ENCODE measurements at places on chromosomes 3 and 15.
A peak's percentile ranks its signal among the peaks of the same experiment; 100 is the strongest.

GRCh38 chr3:168036619-168037018 is 59.1 kb downstream of the GOLIM4 start:
- no peak for DNase-seq

DNA sequence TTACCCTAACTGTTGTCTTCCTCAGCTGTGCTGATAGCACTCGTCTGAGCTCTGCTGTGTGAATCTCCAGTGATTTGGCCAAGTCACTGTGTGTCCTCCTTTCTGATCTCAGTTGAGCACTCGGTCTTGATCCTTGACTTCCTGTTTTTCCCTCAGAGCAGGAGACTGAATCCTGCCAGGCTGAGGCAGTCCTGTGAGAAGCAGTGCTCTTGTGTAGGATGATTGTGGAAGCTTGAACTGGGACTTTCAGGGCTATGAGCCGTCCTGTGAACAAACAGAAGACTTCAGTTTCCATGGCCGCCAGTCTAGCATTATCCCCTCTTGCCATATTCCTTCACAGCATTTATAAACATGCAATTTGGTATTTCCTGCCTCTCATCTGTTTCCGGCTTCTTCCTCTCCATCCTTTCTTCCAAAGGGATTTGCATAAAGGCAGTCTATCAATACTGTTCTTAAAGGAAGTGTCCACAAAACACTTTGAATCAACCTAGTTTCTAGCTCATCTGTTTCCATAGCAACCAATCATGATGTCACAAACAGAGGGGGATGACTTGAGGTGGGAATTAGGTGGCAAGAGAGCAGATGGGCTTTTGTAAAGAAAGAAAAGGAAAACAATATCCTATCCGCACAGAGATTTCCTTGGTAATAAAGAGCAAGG is 237.2 kb downstream of the AGBL1 start:
- no peak for DNase-seq

DNA sequence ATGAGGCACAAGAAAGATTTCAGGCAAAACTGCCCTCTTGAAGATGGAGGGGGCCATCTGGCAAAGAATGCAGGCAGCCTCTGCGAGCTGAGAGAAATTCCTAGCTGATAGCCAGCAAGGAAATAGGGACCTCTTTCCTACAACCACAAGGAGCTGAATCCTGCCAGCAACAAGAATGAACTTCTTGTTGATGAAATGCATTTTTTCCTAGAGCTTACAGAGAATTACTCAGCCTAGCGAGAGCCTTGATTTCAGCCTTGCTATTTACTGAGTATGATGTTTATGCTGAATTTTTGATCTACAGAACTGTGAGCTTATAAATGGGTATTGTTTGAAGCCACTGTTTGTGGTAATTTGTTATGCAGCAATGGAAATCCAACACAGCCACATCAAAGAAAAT is 148.5 kb upstream of the NAALADL2 start:
- no peak for DNase-seq

GRCh38 chr15:90189781-90190467 is 11.2 kb upstream of the SEMA4B start:
- DNase-seq: no peak

DNA sequence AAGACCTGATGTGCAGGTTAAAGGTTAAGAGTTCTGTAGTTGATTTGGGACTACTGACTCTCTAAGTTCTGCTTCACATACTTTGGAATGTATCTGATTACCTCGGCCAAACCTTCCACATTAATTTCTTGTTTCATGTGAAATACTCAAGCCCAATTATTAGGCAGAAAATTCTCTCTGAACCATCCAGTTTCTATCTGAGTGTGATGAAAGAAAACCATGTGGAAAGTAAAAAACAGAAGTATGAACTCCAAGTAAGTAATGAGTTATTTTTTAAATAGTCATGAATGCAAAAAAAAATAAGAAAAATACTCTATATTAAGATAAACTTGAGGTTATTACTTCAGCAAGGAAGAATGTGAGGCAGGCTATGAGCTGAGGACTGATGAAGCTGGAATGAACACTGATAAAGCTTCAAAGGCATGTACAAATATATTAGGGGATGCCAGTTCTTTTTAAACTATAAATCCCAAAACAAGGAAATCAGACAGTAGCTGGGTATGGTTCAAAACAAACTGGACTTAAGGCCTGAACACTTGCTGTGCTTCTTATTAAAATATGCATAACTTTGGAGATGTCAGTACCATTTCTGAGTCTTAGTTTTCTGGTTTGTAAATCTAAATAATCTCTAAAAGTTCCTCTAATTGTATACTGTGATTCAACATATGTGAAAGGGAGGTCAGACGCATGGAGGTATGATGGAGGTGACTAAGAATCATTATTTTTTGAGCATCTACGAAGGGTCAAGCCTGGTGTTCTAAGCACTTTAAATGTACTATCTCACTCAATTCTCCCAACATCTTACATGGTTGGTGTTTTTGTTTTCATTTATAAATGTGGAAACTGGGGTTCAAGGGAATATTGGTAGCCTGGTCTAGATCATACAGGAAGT is 59.6 kb downstream of the COL6A6 start:
- DNase-seq: no peak

DNA sequence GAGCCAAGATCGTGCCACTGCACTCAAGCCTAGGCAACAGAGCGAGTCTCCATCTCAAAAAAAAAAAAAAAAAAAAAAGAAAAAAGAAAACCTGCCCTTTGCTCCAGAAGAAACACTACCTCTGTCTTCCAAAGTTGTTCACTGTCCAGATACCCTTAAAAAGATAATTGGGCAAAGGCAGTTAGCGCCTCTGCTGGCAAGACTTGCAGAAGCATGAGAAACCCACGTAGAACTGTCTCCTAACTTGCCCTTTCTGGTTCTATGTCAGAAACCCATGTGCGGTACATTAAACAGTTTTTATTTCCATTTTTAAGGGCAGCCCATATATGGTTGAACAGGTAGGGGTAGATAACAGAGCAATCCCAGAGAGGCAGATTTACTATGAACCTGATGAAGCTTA is 1026.4 kb downstream of the ROBO2 start:
- DNase-seq: no peak

- DNase-seq: no peak
Observed at GRCh38 chr3:31810991-31811433, 170.1 kb downstream of the OSBPL10 start.

DNA sequence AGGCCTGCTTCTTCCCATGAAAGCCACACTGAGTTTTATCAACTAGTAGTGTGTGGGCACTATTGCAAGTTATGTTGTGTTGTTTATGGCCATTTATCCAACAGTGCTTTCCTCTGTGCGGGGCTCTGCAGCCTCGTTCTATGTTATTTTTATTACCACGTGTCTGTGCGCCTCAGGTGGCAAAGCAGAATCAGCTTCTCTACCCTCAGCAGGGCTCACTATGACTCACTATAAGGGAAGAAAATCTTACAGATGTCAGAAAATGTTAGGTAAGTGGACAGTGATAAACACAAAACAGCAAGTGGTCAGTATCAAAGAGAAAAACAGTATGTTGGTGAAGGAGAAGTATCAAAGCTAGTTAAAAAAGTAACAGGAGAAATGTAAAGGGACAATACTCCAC is 61.4 kb downstream of the MOBP start:
- DNase-seq: no peak

GRCh38 chr15:75928680-75929608 is 25.3 kb downstream of the FBXO22 start:
- DNase-seq: peak; percentile 10

DNA sequence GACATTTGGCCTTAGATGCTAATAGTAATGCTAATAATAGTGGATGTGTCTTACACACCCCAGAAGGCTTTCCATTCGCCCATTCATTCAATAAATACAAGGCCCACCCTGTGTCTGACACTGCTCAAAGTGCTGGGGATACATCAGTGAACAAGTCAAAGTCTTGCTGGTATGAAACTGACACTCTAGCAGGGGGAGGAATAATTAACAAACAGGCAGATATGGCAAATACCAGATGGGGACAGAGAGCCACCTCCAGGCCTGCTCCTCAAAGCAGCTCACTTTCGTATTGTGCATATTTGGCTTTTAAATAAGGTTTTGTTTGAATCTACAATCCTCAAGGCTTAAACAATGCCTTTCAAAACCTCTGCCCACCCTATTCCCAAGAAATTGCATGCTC is 28.3 kb upstream of the LYZL4 start:
- no peak for DNase-seq

GRCh38 chr3:78906245-78906644 is 861.6 kb downstream of the ROBO1 start:
- no peak for DNase-seq

DNA sequence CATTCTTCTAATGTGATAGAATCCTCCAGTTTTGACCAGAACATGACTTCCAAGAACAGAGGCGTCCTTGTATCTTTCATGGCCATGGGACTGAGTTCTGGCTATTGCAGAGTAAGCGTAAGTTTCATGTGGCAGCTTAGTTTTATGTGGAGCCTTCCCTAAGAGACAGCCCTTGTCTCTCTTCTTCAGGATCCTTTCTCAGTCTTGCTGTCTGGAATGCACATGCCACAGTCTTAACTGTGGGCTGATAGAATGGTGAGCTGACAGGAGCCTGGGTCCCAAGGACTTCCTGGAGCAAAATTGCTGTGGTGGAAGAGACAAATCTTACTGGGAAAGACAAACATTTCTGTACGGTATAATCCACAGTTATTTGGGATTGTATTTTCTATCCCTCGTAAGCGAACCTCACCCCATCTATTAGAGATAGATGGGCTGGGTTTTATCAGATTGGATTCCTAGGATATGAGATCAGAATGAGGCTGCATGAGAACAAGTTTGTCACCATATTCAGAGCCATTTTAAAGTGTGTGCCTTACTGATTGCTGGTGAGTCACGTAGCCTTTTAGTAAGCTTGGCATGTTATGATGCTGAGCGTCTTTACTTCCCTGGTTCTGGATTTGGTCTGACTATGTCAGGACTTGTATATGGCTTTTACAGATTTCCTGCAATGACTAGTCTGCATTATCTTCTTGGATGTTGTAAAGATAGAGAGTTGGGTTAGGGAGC is 32.8 kb downstream of the CDIN1 start:
- no peak for DNase-seq

- no peak for DNase-seq
Observed at GRCh38 chr15:68868296-68868695, 47.6 kb upstream of the ANP32A start.

DNA sequence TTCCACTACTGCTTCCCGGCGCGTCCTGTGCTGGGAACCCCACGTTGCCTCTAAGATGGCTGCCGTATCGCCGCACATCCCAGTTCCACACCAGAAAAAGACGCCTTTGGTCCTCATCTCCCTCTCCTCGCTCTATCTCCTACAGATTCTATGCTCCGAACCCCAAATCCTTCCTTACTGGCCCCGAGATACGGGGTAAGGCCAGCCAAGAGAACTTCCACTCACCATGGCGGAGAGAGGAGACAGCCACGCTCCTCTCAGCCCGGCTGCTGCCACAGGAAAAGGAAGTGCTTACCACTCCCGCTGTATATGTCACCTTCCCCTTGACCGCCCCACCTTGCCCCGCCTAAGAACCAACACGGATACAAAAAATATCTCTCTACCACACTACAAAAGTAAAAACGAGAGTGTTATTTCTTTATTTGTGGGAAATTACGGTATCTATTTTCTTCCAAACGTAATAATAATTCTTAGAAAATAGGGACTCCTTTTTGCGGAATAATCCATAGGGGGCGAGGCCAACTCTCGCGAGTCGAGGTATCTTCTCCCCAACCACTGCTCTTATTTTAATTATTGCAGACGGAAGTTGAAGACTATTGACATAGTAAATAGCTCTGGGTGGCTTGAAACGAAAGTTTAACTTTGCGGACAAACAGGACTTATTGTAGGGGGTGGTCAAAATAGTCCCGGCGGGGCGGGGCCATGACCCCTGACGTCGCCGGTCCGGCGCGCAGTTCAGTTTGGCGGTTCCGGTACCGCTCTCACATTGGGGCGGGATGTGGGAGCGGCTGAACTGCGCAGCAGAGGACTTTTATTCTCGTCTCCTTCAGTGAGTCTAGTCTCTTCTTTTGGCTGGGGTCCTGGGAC is at the start of the genes RPL4 and ZWILCH:
Gene RPL4, minus strand, starts transcription at position 293 of the 867 bp plus-strand sequence. Its CDS starts 65 bp downstream, at position 228.
Gene ZWILCH, plus strand, starts transcription at position 764 of the 867 bp plus-strand sequence. Its CDS starts 13 bp downstream, at position 777.
- peak; percentile 79 for DNase-seq

GRCh38 chr15:79977431-79978054 is 6.5 kb upstream of the BCL2A1 start:
- DNase-seq: no peak

- DNase-seq: no peak
Observed at GRCh38 chr3:4720316-4721075, 227.3 kb downstream of the ITPR1 start.

DNA sequence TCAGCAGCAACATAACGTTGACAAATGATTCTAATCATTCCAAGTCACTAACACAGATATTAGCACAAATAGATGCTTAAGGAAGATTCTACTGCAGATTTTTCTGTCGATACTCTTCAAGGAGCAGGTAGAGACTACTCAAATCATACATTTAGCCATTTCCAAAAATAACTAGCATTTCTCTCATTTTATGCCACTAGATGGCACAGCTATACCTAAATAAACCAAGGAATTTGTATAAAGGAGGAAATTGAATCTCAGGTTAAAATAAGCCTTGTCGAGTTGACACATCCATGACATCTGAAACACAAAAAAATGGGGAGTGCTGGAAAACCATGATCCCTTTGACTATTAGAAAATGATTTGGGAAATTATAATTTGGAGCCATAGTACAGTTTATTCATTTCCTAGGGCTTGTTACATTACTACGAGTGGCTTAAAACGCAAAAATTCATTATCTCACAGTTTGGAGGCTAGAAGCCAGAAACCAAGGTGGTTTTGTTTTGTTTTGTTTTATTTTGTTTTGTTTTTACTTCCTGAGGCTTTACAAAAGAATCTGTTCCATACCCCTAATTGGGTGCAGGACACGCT is 59.5 kb upstream of the STRIT1 start:
- DNase-seq: peak; percentile 31

- DNase-seq: no peak
Observed at GRCh38 chr3:157067114-157067513, 92.8 kb downstream of the CCNL1 start.

- peak; percentile 66 for DNase-seq
Observed at GRCh38 chr3:10432931-10433330, 72.5 kb downstream of the ATP2B2 start.

- no peak for DNase-seq
Observed at GRCh38 chr3:18372786-18373405, 52.2 kb downstream of the SATB1 start.

DNA sequence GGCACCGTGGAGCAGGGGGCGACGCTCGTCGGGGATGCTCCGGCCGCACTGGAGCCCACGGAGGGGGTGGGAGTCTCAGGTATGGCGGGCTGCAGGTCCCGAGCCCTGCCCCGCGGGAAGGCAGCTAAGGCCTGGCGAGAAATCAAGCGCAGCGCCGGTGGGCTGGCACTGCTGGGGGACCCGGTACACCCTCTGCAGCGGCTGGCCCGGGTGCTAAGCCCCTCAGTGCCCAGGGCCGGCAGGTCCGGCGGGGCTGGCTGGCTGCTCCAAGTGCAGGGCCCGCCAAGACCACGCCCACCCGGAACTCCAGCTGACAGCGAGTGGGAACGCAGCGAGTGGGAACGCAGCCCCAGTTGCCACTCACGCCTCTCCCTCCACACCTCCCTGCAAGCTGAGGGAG is 676.4 kb downstream of the SI start:
- no peak for DNase-seq

DNA sequence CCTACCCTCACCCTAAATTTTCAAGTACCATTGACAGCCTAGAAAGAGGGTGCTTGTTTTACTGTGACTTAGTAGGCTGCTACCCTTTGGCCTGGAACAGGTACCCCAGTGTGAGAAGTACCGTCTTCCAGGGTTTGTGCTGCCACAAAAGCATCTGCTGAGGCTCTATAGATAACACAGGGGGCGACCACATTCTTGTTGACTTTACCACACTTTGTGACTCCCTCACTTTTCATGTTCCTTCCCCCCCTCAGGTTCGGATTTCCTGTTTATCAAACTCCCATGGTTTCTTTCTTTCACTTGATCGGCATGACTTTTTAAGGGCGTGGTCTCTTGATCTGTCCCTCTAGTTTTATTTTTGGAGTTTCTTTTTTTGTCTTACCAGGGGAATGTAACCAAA is 23.5 kb downstream of the EXOG start:
- DNase-seq: no peak
